ENCODE measurements at places on chromosomes 7 and 10.

- no peaks in the 10 kb centered on the region for H3K36me3 ChIP-seq
- H3K4me3 ChIP-seq: no peak overlapping the region
- no peaks in the 10 kb centered on the region for H3K4me1 ChIP-seq
- no peak for DNase-seq
Measured at GRCh38 chr10:34163075-34163905, 651.8 kb downstream of the PARD3 start.

- no peak for DNase-seq
- H3K27ac ChIP-seq: no peak overlapping the region
- no peaks in the 10 kb centered on the region for H3K4me1 ChIP-seq
- H3K36me3 ChIP-seq: no peaks in the 10 kb centered on the region
Measured at GRCh38 chr7:149707448-149707886, 65.9 kb downstream of the ZNF467 start.

- H3K27me3 ChIP-seq: no peaks in the 10 kb centered on the region
- H3K27ac ChIP-seq: no peak overlapping the region
- H3K36me3 ChIP-seq: no peaks in the 10 kb centered on the region
- H3K4me3 ChIP-seq: no peak overlapping the region
- no peak for DNase-seq
Measured at GRCh38 chr10:114801411-114801813, 20.2 kb upstream of the FHIP2A start.

DNA sequence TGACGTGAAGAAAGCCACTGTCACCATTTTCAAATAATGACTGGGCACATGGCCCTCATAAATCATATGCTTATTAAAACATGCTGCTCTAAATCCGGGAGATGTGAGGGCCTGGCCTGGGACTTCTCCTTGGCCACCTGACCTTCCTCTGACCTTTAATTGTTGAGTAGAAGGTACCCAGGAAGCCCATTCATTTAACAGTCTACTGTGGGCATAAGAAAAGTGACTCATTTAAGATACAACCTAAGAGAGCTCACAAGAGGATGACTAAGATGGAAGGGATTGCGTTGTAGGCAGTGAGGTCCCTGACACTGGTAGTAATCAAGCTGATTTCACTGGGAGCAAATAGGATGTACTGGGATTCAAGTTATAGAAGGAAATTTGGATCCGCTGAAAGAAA lies 203.4 kb upstream of the GPR26 start:
- no peaks in the 10 kb centered on the region for H3K27me3 ChIP-seq
- H3K4me3 ChIP-seq: no peak overlapping the region
- DNase-seq: no peak
- H3K27ac ChIP-seq: no peak overlapping the region
- no peaks in the 10 kb centered on the region for H3K36me3 ChIP-seq
- no peaks in the 10 kb centered on the region for H3K4me1 ChIP-seq

- H3K27me3 ChIP-seq: no peaks in the 10 kb centered on the region
- DNase-seq: no peak
- H3K36me3 ChIP-seq: no peaks in the 10 kb centered on the region
- H3K4me3 ChIP-seq: no peak overlapping the region
- no peak overlapping the region for H3K27ac ChIP-seq
Measured at GRCh38 chr7:94178230-94178629, 174.1 kb upstream of the BET1 start.

DNA sequence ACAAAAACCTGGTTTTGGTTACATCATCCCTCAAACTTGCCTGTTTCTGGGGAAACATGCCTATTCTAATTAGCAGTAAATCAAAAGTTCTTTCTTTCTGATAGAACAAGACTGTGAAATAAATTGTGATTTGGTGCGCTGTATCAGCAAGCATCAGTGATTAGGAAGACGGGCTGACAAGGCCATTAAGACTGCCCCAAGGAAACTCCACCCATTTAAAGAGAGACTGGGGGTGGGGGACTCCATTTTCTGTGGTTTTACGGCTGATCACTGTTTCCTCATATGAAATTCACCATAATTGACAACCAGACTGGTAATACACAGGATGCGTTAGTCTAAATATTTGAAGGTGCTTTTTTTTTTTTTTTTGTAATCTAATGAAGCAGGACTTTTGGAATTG lies 68.7 kb downstream of the MBL2 start:
- no peaks in the 10 kb centered on the region for H3K36me3 ChIP-seq
- H3K4me3 ChIP-seq: no peak overlapping the region
- H3K27ac ChIP-seq: no peak overlapping the region
- no peak for DNase-seq

- peaks cover 67% of the 10 kb centered on the region for H3K4me1 ChIP-seq
- H3K27me3 ChIP-seq: no peaks in the 10 kb centered on the region
- no peak for DNase-seq
- H3K4me3 ChIP-seq: no peak overlapping the region
- H3K36me3 ChIP-seq: no peaks in the 10 kb centered on the region
- no peak overlapping the region for H3K27ac ChIP-seq
Measured at GRCh38 chr7:127840226-127840951, 188.4 kb downstream of the SND1 start.

DNA sequence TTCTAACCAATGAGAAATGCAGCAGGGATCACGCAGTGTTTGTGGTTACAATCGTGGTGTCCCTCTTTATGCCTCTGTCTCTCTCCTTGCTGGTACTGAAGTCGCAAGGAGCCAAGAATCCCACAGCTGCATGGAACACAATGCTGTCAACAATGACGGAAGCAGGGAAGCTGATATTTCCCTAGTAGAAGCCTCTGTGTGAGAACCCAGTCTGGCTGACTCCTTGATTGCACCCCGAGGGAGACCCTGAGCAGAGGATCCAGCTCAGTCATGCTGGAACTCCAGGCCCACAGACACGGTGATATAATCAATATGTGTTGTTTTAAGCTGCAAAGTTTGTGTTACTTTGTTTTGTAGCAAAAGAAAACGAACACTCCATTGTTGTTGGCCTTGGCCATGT lies 677.9 kb downstream of the PARD3 start:
- peaks cover 12% of the 10 kb centered on the region for H3K4me1 ChIP-seq
- H3K4me3 ChIP-seq: no peak overlapping the region
- H3K27me3 ChIP-seq: no peaks in the 10 kb centered on the region
- no peak overlapping the region for H3K27ac ChIP-seq
- no peak for DNase-seq
- no peaks in the 10 kb centered on the region for H3K36me3 ChIP-seq

GRCh38 chr10:75209921-75210281 lies 695 bp upstream of the VDAC2 start:
- H3K4me1 ChIP-seq: peaks cover 25% of the 10 kb centered on the region
- DNase-seq: peak; percentile 73
- H3K27ac ChIP-seq: peak overlapping the region; percentile 100

DNA sequence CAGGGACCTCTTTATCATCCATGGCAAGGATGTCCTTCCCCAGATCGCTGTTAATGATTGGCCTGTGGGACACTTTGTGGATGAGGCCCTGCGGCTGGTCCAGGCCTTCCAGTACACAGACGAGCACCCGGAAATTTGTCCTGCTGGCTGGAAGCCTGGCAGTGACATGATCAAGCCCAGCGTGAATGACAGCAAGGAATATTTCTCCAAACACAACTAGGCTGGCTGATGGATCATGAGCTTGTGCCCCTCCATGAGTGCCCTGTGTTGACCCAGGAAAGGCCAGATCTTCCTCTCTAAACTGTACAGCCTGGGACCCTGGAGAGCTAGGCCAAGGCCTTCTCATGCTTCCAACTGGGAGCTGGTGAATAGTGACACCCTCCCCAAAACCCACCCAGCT lies 124.1 kb downstream of the CUL2 start:
- H3K4me3 ChIP-seq: no peak overlapping the region
- DNase-seq: no peak
- peaks cover 14% of the 10 kb centered on the region for H3K4me1 ChIP-seq
- H3K36me3 ChIP-seq: no peaks in the 10 kb centered on the region
- H3K27ac ChIP-seq: no peak overlapping the region

GRCh38 chr10:120458432-120458831 lies 1.4 kb downstream of the PLPP4 start:
- peaks cover 16% of the 10 kb centered on the region for H3K27me3 ChIP-seq
- no peak overlapping the region for H3K4me3 ChIP-seq
- no peaks in the 10 kb centered on the region for H3K36me3 ChIP-seq
- H3K4me1 ChIP-seq: peaks cover 24% of the 10 kb centered on the region
- DNase-seq: no peak
- H3K27ac ChIP-seq: no peak overlapping the region

- H3K27me3 ChIP-seq: no peaks in the 10 kb centered on the region
- H3K27ac ChIP-seq: peak overlapping the region; percentile 16
- H3K4me3 ChIP-seq: no peak overlapping the region
- H3K36me3 ChIP-seq: no peaks in the 10 kb centered on the region
- DNase-seq: no peak
Measured at GRCh38 chr7:91165006-91165845, 99.0 kb upstream of the FZD1 start.

- no peaks in the 10 kb centered on the region for H3K4me1 ChIP-seq
- no peak for DNase-seq
- no peaks in the 10 kb centered on the region for H3K27me3 ChIP-seq
- no peak overlapping the region for H3K27ac ChIP-seq
Measured at GRCh38 chr10:129694691-129695243, 227.7 kb downstream of the MGMT start.

DNA sequence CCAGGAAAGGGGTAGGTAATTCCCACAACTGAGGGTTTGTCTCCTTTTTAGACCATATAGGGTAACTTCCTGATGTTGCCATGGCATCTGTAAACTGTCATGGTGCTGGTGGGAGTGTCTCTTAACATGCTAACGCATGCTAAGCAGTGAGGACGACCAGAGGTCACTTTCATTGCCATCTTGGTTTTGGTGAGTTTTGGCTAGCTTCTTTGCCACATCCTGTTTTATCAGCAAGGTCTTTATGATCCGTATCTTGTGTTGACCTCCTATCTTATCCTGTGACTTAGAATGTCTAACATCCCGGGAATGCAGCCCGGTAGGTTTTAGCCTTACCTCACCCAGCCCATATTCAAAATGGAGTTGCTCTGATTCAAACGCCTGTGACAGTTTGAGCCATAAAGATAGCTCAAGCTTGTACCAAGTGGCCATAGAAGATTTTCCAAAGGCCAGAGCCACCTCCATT lies 176.0 kb upstream of the NAMPT start:
- H3K4me1 ChIP-seq: peaks cover 24% of the 10 kb centered on the region
- no peak overlapping the region for H3K4me3 ChIP-seq
- H3K36me3 ChIP-seq: no peaks in the 10 kb centered on the region
- H3K27me3 ChIP-seq: no peaks in the 10 kb centered on the region
- no peak for DNase-seq

- H3K4me1 ChIP-seq: no peaks in the 10 kb centered on the region
- H3K27me3 ChIP-seq: no peaks in the 10 kb centered on the region
- no peak overlapping the region for H3K27ac ChIP-seq
- DNase-seq: no peak
- no peak overlapping the region for H3K4me3 ChIP-seq
Measured at GRCh38 chr7:25722856-25723255, 429.1 kb upstream of the NFE2L3 start.

- no peak overlapping the region for H3K27ac ChIP-seq
- H3K4me3 ChIP-seq: no peak overlapping the region
- H3K4me1 ChIP-seq: peaks cover 5% of the 10 kb centered on the region
- H3K36me3 ChIP-seq: no peaks in the 10 kb centered on the region
- no peak for DNase-seq
Measured at GRCh38 chr7:25613912-25614311, 385.6 kb upstream of the NPVF start.

- H3K4me1 ChIP-seq: no peaks in the 10 kb centered on the region
- no peaks in the 10 kb centered on the region for H3K27me3 ChIP-seq
- no peak for DNase-seq
- H3K27ac ChIP-seq: no peak overlapping the region
- H3K4me3 ChIP-seq: no peak overlapping the region
Measured at GRCh38 chr7:135827391-135827790, 78.8 kb upstream of the FAM180A start.

DNA sequence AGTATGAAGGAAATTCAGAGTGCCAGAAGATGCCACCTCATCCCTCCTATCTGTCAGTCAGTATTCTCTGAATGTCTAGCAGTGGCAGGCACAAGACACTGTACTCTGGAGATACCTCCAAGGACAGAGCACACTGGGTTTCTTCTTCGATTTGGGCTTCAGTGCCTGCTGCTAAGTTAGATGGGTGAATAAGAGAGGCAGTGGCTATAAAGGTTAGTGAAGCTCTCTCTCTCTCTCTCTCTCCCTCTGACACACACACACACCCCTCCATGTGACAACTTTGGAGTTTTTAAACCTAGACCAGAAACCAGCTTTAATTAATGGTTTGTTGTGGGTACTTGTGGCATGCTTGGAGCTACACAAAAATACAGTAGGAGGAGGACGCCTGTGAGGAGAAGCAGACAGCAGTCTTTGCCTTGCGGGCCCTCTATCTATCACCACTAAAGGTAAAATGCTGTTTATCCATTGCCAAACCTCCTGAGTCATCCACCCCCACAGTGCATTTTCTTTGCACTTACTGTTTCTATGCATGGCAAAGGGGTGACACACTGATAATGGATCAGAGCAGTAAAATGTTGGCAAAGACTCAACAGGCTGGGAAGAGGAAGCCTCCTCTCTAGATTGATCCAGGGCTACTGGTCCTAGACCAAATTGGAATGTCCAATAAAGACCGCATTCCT lies 102.5 kb downstream of the TRIL start:
- H3K27me3 ChIP-seq: peaks cover 3% of the 10 kb centered on the region
- H3K4me1 ChIP-seq: peaks cover 22% of the 10 kb centered on the region
- no peak overlapping the region for H3K4me3 ChIP-seq
- peak overlapping the region; percentile 31 for H3K27ac ChIP-seq
- no peaks in the 10 kb centered on the region for H3K36me3 ChIP-seq

GRCh38 chr10:66964946-66965345 lies 39.1 kb downstream of the LRRTM3 start:
- no peak overlapping the region for H3K27ac ChIP-seq
- no peaks in the 10 kb centered on the region for H3K36me3 ChIP-seq
- no peaks in the 10 kb centered on the region for H3K4me1 ChIP-seq
- H3K4me3 ChIP-seq: no peak overlapping the region

DNA sequence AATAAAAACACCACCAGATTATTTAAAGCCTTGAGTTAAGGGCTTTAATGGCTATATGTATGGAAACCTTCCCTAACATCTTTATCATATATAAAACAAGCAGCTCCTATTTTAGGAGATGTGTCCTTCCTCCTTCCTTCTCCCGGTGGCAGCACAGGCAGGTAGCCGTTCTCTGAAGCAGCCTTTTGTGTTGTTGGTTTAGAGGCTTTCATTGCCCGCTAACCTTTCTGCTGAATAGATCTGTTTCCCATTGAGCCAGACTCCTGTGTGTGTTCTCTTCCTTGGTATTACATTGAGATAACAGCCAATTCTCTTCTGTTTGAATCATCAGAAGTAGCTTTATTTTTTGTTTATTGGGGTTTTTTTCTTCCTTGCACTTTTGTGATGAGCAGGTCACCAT lies 131.3 kb downstream of the CACNB2 start:
- no peak overlapping the region for H3K27ac ChIP-seq
- no peak for DNase-seq
- no peak overlapping the region for H3K4me3 ChIP-seq
- no peaks in the 10 kb centered on the region for H3K27me3 ChIP-seq
- H3K4me1 ChIP-seq: no peaks in the 10 kb centered on the region

DNA sequence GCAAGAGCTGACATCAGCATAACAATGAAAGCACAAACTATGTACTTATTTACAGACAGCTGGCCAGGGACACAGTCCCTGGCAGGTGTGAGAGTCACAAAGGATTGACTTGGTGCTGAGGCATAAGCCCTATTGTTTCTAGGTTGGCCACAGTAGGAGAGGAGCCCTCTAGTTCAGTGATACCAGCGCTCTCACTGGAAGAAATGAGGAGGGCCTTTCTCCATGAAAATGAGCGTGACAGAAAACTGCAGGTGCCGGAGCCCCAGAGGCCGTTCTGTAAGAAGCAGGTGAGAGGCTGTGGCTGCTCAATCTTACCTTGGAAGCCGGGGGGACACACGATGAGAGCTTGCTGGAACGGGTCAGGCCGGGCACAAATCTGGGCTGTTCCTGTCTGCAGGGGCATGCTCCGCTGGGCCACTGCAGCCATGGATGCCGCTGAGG lies 90.5 kb downstream of the CLEC2L start:
- no peaks in the 10 kb centered on the region for H3K27me3 ChIP-seq
- H3K4me1 ChIP-seq: no peaks in the 10 kb centered on the region
- no peak overlapping the region for H3K4me3 ChIP-seq
- H3K36me3 ChIP-seq: peaks cover 3% of the 10 kb centered on the region
- no peak overlapping the region for H3K27ac ChIP-seq
